ENCODE measurements at places on chromosomes 12 and 14.

- DNase-seq = peak; percentile 84
These were observed 247.9 kb upstream of the ARHGAP5 start for GRCh38 chr14:31828946-31829868.

GRCh38 chr14:61954306-61954705 is 192.1 kb downstream of the SNAPC1 start:
- DNase-seq = no peak

- no peak for DNase-seq
These were observed 64.9 kb upstream of the FZD10 start for GRCh38 chr12:130097342-130097741.

GRCh38 chr12:89309440-89309802 is 42.9 kb downstream of the DUSP6 start:
- no peak for DNase-seq

DNA sequence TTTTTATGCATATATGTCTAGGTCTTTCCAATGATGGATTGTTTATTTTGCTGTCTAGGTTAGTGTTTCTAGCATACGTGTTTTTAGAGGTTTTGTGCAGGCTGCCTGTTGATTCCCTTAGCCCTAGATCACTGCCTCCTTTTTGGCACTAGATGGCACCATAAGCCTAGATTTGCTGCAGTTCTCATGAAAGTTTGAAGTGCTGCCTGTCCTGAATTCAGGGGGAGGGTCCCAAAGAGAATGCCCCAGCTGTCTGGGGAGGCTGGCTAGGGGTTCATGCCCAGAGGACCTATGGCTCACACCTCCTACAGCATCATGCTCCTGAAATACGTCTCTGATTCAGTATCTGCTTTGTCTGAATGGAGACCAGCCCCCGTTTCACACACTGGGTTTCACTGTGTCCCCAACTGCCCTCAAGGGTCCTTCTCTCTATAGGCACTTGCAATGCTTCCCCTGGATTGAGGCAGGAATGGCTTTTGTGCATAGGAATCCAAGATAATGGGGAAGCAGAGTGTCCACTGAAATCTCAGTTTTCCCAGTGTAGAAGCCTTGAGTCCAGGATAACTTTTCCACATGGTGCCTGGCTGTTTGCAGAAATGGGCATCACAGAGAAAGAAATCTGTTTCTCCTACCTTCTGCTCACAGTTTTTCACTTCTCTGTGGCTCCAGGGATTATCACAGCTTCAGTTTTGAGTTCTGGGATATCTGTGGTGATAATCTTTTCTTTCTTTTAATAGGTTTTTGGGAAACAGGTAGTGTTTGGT is 14.2 kb upstream of the TXNRD1 start:
- peak; percentile 34 for DNase-seq

DNA sequence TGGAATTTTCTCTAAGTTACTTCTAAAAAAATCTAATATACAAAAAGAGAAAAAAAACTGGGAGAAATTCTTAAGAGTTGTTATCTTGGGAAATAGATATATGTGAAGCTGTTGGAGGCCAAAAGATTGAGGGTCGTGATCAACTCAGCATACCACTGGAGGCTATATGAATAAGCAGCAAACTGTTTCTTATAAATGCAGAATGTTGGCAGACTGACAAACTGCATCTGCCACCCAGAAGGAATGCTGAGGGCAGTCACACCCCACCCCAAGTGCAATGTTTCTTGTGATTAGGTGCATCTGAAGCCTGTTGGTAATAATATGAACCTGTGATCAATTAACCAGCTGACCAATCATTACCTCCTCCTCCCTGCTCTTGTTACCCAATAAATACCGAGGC is 818.6 kb upstream of the MGAT4C start:
- no peak for DNase-seq

- DNase-seq = no peak
These were observed 44.9 kb upstream of the PLEKHG3 start for GRCh38 chr14:64659366-64659765.

DNA sequence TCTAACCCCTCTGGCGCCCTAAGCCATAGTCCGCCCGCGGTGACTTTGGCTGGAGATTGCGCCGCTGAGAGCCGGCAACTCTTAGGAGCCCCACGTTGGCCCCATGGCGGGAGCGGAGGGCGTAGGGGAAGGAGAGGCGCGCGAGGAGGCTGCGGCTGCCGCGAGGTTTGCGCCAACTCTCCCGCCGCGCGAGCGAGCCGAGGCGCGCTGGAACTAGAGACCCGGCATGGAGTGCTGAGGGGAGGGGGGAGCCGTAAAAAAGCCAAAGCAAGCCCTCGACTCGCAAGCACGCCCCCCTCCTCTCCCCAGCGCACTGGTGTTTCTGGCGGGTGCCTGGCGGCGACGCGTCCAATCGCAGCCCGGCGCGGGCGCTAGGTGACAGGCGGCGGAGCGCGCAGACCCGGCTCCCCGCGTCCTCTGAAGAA is at the start of gene SYT10:
SYT10 (minus strand) TSS at position 233 of the 425 bp plus-strand sequence. CDS start 297 bp downstream, outside the sequence.
- DNase-seq = peak; percentile 20

DNA sequence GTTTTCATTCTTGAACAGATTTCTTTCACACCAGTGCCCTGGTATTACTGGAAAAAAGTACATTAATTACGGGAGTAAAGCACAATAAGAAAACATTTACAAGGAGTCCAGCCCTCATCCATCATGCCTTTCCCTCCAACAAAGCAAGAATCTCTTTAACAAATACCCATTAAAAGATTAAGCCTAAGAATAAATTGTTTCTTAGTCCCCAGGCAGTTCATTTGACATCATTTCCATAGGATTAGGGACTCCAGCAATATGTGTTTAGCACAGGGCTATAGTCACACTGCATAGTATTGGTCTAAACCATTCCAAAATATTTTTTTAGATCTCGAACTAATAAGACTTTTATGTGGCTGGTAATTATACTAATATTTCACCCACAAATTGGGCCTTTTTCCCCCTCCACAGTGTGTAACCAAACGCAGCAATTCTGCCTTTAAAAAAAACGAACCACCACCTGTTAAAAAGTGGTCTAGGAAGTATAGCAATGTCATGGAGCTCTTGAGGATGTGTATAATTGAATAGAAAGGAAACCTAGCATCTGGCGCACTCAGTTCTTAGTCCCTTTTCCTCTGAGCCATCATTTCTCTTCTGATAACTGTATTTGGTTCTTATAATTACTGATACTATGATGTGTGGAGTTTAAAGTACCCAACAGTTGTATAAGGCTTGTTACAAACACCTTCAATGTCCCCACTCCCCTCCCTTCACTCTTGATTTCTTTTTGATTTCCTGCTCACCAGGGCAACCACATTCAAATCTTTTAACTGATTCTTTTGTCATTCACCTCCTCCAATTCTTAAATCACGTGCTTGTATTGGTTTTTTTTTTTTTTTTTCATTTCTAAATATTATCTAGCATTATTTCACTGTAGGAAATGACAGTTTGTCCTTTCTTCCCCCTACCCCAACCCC is 138.7 kb downstream of the ETV6 start:
- no peak for DNase-seq

DNA sequence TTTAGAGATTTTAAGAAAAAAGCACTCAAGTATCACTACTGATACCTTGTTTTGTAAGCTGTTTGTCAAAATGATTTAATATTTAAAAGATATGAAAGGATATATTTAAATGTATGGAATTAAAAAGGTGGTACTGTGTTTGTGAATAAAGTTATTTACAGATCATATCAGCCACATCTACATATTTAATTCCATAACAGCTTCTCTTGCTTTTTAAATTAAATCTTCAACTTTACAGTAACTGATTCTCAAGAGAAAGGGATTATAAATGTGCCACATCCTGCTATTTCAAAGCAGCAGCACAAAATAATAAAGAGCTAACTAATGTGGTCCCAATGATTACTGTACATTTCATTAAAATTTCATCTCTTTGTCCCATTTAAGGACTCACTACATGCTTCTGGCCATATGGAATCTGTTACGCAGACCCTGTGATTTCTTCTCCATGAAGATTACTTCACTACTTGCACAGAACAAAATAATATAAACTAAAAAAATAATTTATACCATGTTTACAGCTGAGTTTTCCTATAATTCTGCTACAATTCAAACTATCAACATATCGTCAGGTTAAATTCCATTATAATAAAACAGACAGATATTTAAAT is 117.8 kb downstream of the MED13L start:
- DNase-seq = no peak

GRCh38 chr14:76826122-76826521 is at the start of gene LRRC74A:
Gene LRRC74A, plus strand, starts transcription at chr14:76826408. Its CDS starts 290 bp downstream, at chr14:76826698.
- no peak for DNase-seq

DNA sequence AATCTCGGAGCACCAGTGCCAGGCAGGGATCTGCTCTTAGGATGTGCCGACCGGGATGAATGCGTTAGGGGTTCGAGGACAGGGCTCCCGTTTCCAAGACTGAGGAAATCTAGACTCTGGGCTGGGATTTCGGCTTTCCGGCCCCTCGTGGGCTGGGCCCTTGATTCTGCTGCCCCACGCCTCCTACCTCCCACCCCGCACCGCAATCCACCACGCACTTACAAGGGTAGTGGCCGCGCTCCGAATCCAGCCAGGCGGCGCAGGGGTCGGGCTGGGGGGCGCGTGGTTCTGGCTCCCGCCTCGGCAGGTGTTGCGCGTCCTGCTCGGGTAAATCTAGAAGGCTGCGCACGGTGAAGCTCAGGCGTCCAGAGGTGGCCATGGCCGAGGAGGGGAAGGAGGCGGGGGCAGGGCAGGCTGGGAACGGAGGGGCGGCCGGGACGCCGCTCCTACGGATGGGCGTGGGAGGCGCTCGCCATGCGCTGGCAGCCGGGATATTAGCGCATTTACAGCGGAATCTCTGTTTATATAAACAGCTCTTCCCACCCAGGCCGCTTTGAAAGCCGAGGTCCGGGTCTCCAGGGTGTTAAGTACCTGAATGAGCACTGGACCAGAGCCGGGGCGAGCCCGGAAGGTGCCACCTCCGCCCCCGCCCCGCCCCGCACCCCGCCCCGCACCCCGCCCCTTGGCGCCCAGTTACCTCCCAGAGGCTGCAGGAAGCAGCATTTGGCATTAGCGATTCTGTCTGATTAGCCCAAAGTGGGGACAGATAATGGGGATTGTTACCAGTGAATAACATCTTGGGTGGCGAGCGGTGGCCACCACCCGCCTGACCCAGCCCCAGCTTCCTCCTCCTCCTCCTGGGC is at the start of gene NKX2-8:
NKX2-8 (minus strand) TSS at position 604 of the 863 bp plus-strand sequence; CDS start at position 379, 225 bp downstream.
- no peak for DNase-seq

- no peak for DNase-seq
These were observed 58.2 kb upstream of the ALG10B start for GRCh38 chr12:38258411-38258810.

- DNase-seq = no peak
These were observed 1506.9 kb upstream of the TMEM132C start for GRCh38 chr12:126760092-126760491.

DNA sequence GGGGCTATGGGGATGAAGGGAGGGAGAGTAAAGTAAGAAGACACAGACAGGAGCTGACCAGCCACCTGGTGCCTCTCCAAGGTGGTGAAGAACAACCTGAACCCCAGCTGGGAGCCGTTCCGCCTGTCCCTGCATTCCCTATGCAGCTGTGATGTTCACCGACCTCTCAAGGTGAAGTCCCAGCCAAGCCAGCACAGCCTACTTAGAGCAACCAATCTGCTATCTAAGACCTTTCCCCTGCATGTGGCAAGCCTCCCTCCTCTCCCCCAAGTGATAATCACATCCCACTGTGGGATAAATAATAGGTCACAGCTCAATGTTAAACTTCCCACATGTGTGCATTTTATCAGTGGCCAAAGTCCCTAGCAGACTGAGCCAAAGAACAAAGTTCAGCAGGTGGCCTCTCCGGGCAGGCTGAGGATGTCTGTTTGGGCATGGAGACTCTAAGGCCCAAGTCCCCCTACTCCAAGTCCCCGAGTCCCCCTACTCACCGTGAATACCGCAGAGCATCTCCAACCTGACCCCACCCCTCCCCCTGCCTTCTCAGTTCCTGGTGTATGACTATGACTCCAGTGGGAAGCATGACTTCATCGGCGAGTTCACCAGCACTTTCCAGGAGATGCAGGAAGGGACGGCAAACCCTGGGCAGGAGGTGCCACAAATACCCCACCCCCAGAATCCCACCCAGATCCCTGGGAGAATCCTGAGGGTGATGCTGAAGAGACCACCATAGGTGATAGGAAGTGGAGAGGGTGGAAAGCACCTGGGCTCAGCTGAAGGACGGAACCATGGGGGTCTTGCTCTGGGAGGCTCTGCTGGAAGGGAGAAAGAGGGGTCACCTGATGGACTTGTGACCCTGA is 3.5 kb downstream of the CPNE6 start:
- no peak for DNase-seq

GRCh38 chr12:101759396-101760047 is 20.3 kb upstream of the SYCP3 start:
- no peak for DNase-seq

DNA sequence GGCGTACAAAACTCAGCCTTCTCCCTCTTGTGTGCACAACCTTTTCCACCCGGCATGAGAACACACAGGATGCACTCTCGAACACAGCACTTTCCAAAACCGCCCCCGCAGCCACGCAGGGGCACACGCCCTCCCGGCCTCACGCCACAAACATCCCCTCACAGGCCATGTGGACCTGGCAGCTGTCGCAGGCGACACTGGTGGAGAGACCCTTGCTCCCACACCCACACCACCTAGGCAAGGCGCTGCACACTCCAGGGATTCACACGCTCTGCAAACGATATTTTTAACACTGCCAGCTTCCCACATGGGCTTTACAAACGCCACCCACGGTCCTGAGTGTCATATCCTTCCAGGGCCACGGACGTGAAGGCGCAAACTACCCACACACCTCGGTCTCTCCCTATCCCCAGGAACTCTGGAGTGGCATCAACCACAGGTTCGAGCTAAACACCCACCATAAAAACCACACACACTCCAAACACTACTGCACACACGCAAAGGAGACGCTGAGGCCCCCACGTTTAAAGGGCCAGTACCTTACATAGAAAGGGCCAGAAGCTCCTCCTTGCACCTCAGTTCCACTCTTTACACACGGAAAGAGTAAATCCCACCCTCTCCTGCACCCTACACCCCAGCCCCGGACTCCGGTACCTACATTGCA is 12.4 kb upstream of the ITGB7 start:
- DNase-seq = no peak

DNA sequence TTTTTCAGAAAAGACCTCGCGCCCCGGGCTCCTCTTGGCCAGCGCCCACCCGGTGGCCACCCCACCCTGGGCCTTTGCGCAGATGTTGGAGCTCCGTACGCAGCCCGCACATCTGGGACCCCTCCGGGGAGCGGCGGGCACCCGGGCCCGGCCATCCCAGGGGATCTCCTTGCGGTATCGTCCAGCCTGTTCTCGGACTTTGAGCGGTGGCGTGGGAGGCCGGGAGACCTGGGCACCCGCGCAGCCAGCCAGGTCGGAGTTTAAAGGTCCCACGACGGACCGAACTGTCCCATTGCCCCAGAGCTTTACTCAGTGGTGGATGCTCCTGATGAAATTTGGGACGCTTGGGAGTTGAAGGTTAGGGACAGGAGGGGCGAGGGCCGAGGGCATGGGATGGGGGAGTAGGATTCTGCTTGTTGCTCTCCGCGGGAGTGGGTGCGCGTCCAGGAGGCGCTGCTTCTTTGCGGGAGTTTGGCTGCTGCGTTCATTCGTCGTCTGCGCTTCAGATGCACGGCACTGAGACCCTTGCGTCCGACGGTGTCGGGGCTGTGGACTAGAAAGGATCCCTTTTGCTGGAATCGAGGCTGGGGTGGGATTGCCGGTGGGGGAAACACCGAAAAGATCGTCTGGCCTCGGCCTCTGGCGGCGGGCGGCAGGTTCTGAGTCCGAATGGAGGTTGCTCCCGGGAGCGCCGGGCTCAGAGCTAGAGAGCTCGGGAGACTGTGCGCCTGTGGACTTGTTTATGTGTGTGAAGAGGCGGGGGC is 1.4 kb downstream of the NTF3 start:
- DNase-seq = no peak
